ENCODE measurements at places on chromosomes 5 and 9.

DNA sequence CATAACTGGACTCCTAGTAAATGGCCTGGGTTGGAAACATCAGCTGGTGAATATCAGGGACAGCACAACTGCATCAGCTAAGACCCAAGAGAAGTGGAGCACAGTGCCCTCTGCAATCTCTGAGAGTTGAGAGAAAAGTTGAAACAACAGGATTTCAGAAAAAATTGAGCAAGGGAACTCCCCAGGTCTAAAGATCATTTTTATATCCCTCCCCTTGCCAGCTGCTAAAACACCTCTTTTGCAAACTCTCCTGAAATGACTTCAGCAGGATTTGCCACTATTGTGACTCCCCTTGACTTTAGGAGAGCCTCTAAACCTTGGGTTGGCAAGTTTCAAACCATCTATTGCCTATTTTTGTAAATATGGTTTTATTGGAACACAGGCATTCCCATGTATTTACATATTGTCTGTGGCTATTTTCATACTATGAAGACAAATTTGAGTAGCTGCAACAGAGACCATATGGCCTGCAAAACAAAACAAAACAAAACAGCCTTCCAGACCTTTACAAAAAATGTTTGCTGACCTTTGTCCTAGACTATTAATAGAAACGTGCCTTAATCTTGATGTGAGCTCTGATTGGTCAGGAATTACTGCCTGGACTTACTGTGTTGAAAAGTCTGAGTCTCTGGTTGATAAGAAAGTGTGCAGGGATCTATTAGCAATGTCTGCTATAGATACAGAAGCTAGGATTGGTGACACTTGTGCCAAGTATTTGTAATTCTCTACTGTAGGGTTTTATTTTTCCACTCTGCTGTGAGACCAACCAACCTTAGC is 37.7 kb upstream of the PLPPR1 start:
- no peak for DNase-seq

DNA sequence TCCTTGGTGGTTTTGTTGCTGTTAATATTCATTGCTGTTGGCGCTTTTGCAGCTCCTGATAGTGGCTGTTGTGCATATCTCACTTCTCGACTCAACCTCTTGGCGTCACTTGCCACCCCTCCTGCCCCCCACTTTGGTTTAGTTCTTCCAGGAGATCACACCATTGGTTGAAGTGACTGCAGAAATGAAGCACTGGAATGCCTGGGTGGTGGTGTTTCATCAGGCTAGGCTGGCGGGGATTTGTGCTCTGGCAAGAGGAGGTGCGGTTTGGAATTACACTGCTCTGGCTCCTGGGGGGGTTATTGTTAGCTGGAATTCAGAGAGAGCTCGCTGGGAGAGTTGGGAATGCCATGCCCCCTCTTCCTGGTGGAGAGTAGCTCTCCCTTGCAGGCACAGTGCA is 11.5 kb downstream of the PRRC2B start:
- no peak for DNase-seq

DNA sequence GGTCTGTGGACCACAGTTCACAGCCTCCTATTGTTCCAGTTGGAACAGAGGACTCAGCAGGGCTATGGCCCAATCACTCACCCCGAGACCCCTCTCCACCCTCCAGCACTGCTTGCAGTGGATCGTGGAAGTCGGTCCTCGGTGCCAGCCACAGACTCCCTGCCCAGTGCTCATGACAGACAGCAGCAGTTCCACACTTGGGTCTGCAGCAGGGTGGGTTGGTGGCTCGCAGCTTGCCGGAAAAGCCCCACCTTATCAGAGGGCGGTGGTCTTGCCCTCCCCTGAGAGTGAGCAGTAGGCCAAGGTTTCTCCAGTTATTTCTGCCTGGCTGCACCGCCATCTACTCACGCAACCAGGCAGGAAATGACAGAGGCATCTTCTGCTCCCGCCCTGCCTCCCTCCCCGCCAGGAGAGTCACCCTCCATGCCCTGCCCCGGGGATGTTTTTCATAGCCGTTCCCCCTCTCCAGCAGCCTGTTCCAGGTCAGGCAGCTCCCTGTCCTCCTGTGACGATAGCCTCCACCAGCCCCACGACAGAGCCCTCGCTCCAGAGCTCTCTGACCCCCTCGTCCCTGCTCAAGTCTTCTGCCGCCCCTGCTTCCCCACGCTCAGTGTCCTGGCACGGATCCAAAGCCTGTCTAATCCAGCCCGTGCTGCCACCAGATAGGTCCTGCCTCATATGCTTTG is 34.5 kb downstream of the UNC5A start:
- no peak for DNase-seq

DNA sequence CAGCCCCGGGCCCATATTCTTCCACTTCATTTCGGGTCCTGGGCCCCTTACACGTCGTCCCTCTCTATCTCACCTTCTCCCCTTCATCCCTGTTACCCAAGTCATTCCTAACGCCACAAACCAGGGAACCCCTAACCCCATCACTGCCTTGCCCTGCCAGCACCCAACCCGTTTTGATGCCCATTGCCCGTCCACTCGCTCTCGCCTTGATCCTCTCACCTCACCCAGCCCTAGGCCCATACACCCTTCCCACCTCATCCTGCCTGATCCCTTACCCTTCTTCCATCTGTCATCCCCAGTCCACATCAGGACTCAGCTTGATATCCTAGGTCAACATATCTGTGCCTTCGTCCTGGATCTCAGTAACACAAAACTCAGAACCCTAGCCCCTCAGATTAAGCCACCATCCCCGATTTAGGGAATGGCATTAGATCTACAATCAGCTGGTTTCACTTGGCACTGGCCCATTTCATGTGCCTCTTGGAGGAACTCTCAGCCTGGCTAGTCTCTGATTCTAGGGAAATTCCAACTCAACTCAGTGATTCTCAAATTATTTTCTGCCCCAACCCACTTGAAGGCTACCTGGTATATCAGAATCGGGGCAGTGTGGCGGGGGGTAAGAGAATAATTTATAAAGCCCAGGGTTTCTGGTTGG is 489 bp downstream of the CHMP5 start:
- DNase-seq = no peak

DNA sequence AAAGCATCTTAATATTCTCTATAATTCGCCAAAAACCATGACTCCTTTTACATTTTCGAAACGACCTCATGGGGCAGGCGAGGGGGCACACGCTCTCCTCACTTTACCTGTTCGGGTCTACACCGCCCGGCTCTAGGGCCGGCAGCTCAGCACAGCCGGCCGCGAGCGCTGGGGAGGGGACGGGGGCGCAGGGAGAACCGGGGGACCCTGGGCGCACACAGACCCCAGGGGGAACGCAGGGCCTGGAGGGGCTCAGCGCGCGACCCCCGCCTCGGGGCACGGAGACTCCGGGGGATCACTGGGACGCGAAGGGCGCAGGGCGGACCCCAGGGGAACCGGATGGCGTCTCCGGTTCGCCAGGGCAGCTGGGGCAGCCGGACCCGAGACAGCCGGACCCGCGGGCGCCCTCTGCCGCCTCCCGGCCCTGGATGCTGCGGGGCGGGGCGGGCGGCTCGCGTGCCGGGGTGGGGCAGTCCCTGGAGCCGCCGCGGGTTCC is at the start of gene AHRR:
AHRR (plus strand) TSS at position 485 of the 496 bp plus-strand sequence. CDS start 22,189 bp downstream, outside the sequence.
- no peak for DNase-seq

- DNase-seq = no peak
Measured at GRCh38 chr5:121386334-121386733, 465.3 kb upstream of the FTMT start.

- no peak for DNase-seq
Measured at GRCh38 chr9:13513286-13513685, 233.8 kb upstream of the MPDZ start.

DNA sequence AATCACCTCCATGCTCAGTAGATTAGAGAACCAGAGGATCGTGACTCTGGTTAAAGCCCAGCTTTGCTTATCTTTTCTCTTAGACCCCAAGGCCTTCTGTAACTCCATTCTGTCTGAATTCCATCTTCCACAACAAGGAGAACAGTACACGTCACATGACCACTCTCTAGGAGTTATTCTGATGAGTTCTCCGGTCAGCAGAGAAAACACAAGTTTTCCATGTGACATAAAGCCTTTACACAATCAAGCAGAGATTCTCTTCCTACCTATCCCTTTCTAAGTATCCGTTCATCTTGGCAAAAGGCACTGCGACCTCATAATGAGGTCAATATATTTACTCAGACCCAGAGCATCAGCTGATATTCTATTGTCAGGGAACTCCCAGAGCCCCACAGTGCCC is 112.3 kb downstream of the TRPM6 start:
- no peak for DNase-seq

- no peak for DNase-seq
Measured at GRCh38 chr5:169944115-169944514, 36.2 kb downstream of the INSYN2B start.

DNA sequence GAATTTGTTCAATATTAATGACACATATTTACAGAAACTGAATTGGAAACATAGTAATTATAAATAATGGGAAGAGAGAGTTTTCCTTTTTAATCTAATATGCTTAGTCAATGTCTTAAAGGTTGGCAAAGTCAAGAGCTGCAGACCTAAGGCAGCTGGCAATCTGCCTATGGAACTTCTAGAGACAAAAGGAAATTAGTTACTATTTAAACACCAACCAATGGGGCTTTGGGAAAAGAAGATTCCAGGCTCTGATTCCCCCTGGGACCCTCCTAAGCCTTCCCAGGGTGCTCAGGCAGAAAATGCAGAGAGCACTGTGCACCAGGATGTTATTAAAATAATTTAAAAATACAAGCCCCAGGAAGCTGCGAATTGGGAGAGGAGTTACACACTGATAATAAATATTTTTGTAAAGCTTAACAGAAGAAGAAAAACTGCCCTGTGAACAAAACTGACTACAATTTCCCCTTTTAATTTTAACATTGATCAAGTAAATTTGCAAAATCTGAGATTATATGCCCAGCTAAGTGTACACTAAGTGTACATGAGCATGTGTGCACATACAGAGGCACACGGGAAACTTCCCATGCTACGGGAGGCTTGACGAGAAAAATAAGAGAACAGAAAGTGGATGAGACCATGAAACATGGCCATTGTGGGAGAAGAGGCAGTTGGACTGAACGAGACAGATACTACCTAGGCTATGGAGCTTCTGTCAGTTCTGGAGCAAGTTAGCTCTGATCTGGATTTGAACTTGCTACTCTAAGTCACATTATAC is 77.4 kb upstream of the ADAMTS16 start:
- DNase-seq = no peak

- DNase-seq = no peak
Measured at GRCh38 chr5:116076496-116076895, 8.3 kb upstream of the COMMD10 start.

- no peak for DNase-seq
Measured at GRCh38 chr5:38249812-38250211, 8.5 kb upstream of the EGFLAM start.

DNA sequence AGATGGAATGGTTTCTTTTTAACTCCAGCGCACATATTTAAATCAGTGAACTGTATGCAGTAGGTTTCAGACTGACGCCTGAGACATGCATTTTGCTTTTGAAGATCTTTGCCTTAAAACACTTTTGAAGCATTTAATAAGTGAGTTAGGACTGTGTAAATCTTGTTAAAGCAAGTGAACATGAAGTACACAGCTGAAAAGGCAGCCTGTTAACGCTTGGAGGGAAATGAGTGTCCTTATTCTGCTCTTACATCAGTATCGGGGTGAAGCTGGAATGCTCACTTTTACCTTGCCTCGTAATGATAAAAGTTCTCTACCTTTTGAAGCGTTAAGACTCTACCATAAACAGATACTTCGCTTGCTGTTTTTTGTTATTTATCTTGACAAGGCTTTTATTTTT is 552.2 kb downstream of the ZNF608 start:
- DNase-seq = no peak

DNA sequence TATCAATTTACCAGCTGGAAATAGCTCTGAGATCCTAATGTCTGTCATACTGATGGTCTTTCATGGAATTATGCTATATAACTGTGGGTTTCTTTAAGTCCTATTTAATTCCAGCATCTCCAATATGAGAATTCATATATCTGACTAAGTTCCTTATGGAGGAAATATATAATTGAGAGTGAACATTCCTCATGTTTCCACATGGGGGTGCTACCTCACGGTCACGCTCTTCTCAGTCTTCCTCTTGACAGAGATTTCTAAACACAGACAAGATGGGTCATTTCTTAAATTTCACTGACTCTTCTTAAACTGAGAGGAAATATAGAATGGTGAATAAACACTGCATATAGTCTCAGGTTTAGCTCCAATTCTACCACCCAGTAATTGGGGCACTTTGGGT is 212.1 kb downstream of the SLF1 start:
- no peak for DNase-seq

GRCh38 chr5:41012318-41012717 is 58.8 kb downstream of the MROH2B start:
- DNase-seq = no peak

DNA sequence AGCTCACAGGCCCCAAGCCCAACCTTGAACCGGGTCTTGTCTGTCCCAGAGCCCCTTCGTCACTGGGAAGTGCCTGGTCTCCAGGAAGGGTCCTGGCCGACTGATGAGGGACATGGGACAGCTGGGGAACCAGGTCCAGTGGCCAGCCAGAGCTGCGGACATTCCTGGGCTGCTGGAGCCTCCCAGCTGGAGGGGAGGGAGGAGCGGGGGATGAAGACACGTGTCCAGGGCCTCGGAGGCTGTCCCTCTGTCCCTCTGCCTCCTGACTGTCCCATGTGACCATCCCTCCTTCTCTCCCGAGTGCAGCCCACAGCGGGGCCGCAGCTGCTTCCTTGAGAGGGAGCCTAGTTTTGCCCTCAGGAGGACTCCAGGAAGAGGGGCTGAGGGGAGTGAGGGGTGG is 41.7 kb upstream of the UBAC1 start:
- DNase-seq = no peak

GRCh38 chr9:130879863-130880411 is 16.7 kb downstream of the QRFP start:
- no peak for DNase-seq

- no peak for DNase-seq
Measured at GRCh38 chr9:8706531-8706930, 907.0 kb upstream of the DMAC1 start.

DNA sequence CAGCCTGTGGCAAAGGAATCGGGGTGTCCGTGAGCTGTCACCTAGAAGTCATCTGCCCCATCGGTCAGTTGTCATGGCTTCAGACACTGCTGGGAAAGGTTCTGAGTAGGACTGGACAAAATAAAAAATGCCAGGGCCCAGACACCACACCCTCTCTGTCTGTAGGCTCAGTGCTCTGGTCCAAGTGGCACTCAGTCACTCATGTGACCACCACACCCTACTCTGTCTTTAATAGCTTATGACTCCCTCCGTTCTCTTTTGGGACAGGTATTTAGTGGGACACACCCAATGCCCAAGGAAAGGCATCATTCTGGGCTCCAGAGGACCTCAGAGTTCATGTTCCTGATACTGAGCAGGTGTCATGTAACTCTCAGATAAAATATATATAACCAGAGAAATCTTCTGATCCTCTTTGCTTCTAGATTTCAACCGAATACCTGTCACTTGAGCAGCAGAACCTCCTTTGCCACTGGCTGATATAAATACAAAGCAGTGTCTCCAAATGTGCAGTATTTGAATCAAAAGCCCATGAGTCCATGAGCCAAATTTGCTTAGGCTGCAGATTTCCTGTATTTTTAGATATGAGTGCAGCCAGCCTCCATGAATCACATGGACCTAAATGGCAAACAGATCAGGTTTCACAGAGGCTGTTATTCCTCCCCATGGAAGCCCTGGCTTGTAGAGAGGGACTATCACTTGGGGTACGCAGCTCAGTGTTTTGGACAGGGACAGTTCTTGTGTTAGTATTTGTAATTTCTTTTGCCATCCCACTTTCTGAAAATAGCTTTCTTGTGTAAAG is 272.0 kb downstream of the ARHGAP26 start:
- no peak for DNase-seq

Measured in stimulated activated CD8-positive, alpha-beta memory T cell treated with anti-CD3 and anti-CD28 coated beads, Interleukin-7, amount 100 ng/mL, for 1 hour (primary cell).